Calu3 (cell line): ENCODE measurements at places on chromosomes 2 and 18. TPM values are rescaled to one million over a fixed set of nuclear protein-coding genes. Genes with fewer than 3 reads are reported as not detected.

Gene FAP
- total RNA-seq = 0.61 and 2.1 TPM in 2 replicates

GRCh38 chr2:31163011-31163539, 24.8 kb upstream of the GALNT14 start:
- H3K27me3 ChIP-seq = peaks cover 24% of the 10 kb centered on the region
- H3K4me3 ChIP-seq = no peak overlapping the region
- no peaks in the 10 kb centered on the region for H3K36me3 ChIP-seq
- no peak for DNase-seq

- H3K4me1 ChIP-seq = peaks cover 25% of the 10 kb centered on the region
- no peaks in the 10 kb centered on the region for H3K27me3 ChIP-seq
- H3K27ac ChIP-seq = no peak overlapping the region
- no peaks in the 10 kb centered on the region for H3K36me3 ChIP-seq
- no peak overlapping the region for H3K4me3 ChIP-seq
- no peak for DNase-seq
These were observed 177.8 kb upstream of the EPAS1 start for GRCh38 chr2:46119453-46119852.

GRCh38 chr2:84283506-84283905, 175.6 kb downstream of the SUCLG1 start:
- H3K36me3 ChIP-seq = no peaks in the 10 kb centered on the region
- no peak overlapping the region for H3K4me3 ChIP-seq
- H3K4me1 ChIP-seq = no peaks in the 10 kb centered on the region
- no peak overlapping the region for H3K27ac ChIP-seq

Gene PLCD4
- 0.38 and 0.95 TPM in 2 replicates for total RNA-seq

DNA sequence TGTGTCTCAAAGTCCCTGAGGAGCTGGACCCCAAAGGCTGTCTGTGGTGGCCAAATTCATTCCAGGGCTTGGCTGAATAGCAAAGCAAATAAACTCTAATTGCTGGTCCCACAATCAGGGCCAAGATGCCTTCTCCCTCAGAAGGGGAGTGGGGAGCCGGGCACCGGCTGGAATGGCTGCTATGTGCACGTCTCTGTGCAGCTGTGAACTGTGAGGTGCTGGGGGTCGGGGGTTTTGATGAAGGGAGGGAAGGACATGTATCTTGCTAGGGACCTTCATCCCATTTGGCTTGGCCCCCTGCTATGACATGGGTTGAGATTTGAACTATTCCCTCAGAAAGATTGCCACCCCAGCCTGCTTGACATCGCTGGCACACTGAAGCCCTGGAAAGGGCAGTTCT, 60.4 kb downstream of the CIB4 start:
- H3K4me1 ChIP-seq = no peaks in the 10 kb centered on the region
- H3K27me3 ChIP-seq = peaks cover 43% of the 10 kb centered on the region
- no peak overlapping the region for H3K4me3 ChIP-seq
- no peak overlapping the region for H3K27ac ChIP-seq

- DNase-seq = no peak
- no peak overlapping the region for H3K27ac ChIP-seq
- H3K36me3 ChIP-seq = no peaks in the 10 kb centered on the region
- no peaks in the 10 kb centered on the region for H3K4me1 ChIP-seq
- H3K4me3 ChIP-seq = no peak overlapping the region
These were observed 244.3 kb downstream of the FAM210A start for GRCh38 chr18:13481820-13482617.

DNA sequence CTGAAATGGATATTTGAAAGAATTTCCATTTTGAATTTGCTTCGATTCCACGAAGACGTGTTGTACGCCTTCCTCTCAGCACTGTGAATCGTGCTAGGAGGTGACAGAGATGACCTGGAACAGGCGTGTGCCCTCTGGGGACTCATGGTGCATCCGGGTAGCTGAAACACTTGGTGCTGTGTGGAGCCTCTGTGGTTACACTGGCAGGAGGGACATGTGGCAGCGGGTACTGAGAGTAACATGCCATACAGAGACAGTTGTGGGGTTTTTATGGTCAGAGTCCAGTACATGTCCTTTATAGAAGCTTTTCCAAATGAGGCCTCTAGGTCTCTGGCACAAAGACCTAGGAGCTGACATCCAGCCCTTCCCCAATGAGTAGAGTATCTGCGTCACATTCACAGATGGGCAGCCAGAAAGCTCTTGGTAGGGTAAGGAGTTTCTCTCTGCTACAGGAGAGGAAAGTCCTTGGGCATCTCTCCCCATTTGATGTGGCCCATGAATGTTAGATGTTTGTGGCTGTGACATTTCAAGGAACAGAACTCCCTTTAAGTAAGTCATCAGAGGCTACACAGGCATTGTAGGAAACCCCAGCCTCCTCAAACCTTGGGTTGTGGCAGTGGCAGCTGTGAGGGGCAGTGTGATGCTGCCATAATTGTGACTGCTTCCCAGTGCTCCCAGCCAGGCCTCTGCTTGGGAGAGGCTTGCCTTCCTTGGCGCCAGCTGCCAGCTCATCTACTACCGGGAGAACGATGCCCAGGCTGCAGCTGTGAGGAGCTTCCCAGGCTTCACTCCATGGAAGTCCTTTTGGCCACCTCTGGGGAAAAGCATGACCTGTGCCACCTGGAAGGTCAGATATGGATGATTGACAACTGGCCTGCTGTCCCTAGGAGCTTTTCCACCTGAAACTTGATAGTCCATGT, 80.6 kb downstream of the ACOXL start:
- no peak overlapping the region for H3K27ac ChIP-seq
- peaks cover 55% of the 10 kb centered on the region for H3K27me3 ChIP-seq
- peaks cover 8% of the 10 kb centered on the region for H3K4me1 ChIP-seq
- no peaks in the 10 kb centered on the region for H3K36me3 ChIP-seq
- DNase-seq = no peak

DNA sequence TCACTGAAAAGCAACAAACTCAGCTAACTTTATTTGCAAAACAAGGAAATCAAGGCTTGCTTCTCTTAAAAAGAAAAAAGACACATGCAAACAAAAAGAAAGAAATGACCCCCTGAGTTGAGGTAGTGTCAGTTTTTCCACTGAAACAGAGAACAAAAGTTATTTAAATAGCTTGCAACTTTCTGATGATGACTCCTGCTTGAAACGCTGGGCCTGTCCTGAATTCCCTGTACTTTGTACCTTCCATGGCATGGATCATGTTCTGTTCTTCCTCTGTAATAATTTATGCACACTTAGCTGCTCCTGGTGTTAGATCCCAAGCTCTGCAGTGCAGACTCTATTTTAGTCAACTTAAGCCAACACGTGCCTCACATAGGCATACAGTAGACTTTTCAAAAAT, 84.0 kb downstream of the SKA1 start:
- H3K27ac ChIP-seq = no peak overlapping the region
- H3K27me3 ChIP-seq = peaks cover 63% of the 10 kb centered on the region
- H3K36me3 ChIP-seq = no peaks in the 10 kb centered on the region
- H3K4me3 ChIP-seq = no peak overlapping the region
- no peaks in the 10 kb centered on the region for H3K4me1 ChIP-seq
- no peak for DNase-seq

DNA sequence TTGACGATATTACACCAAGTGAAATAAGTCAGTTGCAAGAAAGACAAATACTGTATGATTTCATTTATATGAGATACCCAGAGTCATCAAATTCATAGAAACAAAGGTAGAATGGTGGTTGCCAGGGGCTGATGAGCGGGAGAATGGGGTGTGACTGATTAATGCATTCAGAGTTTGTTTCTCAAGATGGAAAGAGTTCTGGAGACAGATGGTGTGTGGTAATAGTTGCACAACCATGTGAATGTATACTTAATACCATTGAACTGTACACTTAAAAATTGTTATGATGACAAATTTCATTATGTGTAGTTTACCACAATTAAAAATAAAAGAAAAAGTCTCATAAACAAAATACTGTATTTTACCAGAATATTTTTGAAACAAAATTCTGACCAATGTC, 117.3 kb downstream of the PIGN start:
- no peak for DNase-seq
- no peaks in the 10 kb centered on the region for H3K4me1 ChIP-seq
- no peak overlapping the region for H3K27ac ChIP-seq

DNA sequence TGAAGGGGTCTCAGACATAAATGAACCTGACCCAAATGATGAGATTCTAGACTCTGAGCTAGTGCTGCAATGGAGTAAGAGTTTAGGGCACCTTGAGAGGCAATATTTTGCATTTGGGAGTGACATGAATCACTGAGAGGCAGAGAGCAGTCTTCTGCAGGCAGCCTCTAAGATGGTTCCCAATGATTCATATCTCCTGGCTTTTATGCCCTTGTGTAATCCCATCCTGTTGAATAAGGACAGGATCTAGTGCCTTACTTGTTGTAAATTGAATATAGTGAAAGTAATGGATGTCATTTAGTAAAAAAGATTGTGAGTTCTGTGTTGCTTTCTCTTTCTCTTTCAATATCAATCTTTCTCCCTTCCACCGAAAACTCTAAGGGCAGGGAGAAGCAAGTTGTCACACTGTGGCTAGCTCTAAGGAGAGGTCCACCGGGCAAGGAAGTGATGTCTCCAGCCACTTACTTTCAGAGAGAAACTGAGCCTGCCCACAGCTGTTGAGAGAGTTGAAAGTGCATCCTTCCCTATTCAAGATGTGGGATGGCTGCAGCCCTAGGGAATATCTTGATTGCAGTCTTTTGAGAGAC, 144.7 kb downstream of the TRIB2 start:
- no peaks in the 10 kb centered on the region for H3K36me3 ChIP-seq
- no peak overlapping the region for H3K4me3 ChIP-seq
- no peak overlapping the region for H3K27ac ChIP-seq
- H3K27me3 ChIP-seq = no peaks in the 10 kb centered on the region
- DNase-seq = no peak

GRCh38 chr2:160246356-160246755, 46.3 kb upstream of the ITGB6 start:
- H3K4me3 ChIP-seq = no peak overlapping the region
- H3K36me3 ChIP-seq = peaks cover 15% of the 10 kb centered on the region
- H3K27ac ChIP-seq = peak overlapping the region; percentile 91
- H3K4me1 ChIP-seq = peaks cover 73% of the 10 kb centered on the region
- DNase-seq = no peak

GRCh38 chr18:24678626-24679025, 218.2 kb downstream of the HRH4 start:
- H3K4me1 ChIP-seq = no peaks in the 10 kb centered on the region
- no peak overlapping the region for H3K4me3 ChIP-seq
- no peak overlapping the region for H3K27ac ChIP-seq
- H3K27me3 ChIP-seq = peaks cover 96% of the 10 kb centered on the region

Gene CEP68
- 9.6 and 10.0 TPM in 2 replicates for total RNA-seq

Gene PAPOLG
- total RNA-seq = 14.4 and 14.7 TPM in 2 replicates

GRCh38 chr18:58230438-58231179, 186.6 kb downstream of the NEDD4L start:
- peak overlapping the region; percentile 91 for H3K27ac ChIP-seq
- DNase-seq = peak; percentile 66
- peaks cover 96% of the 10 kb centered on the region for H3K4me1 ChIP-seq
- H3K36me3 ChIP-seq = peaks cover 63% of the 10 kb centered on the region

DNA sequence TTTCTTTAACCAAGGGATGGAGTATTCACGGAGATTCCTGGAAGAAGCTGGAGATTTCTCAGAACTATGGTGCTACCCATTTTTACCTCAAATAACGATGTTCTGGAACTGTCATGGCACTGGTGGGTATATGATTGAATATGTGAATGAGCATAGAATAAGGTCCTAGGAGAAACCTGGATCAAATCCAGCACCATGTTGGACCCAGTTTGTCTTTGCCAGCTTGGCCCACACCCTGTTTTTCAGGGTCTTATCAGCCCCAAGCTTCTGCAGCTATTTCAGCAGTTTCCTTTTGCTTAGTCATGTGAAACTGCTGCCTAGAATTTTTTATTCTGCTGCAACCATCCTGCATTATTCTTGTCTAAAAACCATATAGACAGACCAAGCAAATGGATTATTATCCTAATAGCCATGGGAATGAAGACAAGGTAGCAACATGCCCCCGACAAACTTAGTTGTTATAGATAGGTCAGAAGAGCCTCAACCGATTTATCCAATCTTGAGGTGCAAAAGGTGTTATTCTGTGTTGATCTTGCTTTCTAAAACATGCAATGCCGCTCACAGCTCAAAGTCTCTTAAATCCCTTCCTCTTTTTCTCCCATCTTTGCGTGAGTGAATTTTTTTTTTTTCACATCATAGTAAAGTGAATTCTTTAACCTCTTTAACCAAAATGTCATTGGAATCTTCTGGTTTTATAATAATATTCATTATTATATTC, 133.6 kb downstream of the PRPF40A start:
- no peak overlapping the region for H3K27ac ChIP-seq
- no peak for DNase-seq
- no peaks in the 10 kb centered on the region for H3K27me3 ChIP-seq
- H3K4me3 ChIP-seq = no peak overlapping the region
- H3K4me1 ChIP-seq = peaks cover 10% of the 10 kb centered on the region
- no peaks in the 10 kb centered on the region for H3K36me3 ChIP-seq

DNA sequence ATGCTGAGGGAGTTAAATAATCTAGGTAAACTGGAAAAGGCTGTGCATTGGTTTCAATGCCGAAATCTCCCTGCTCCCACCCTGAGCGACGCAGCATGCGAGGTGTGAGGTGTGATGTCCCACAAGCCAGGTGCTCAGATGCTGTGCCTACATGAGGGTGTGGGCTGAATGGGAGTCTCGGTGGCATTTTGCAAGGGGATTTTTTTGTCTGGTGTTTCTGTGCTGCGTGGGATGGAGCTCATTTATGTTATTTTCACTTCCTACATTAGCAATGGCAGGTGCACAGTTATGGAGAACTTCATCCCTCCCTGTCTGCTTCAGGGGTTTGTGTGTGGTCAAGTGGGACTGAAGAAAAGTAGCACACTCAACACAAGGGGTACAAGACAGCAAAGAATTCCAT, 110.2 kb upstream of the CCDC68 start:
- no peak for DNase-seq
- H3K4me3 ChIP-seq = no peak overlapping the region
- H3K27ac ChIP-seq = no peak overlapping the region
- H3K36me3 ChIP-seq = no peaks in the 10 kb centered on the region
- no peaks in the 10 kb centered on the region for H3K27me3 ChIP-seq
- peaks cover 11% of the 10 kb centered on the region for H3K4me1 ChIP-seq

Gene SCN3A
- total RNA-seq = 0.09 and 1.3 TPM in 2 replicates

GRCh38 chr2:127228102-127228501, 8.0 kb upstream of the CYP27C1 start:
- no peak for DNase-seq
- H3K4me1 ChIP-seq = peaks cover 36% of the 10 kb centered on the region
- H3K27ac ChIP-seq = no peak overlapping the region
- H3K36me3 ChIP-seq = no peaks in the 10 kb centered on the region

- peaks cover 38% of the 10 kb centered on the region for H3K27me3 ChIP-seq
- DNase-seq = no peak
- H3K36me3 ChIP-seq = no peaks in the 10 kb centered on the region
- no peaks in the 10 kb centered on the region for H3K4me1 ChIP-seq
These were observed 104.5 kb upstream of the KLHL14 start for GRCh38 chr18:32877371-32877770.

- DNase-seq = no peak
- H3K27me3 ChIP-seq = no peaks in the 10 kb centered on the region
- H3K4me3 ChIP-seq = no peak overlapping the region
- H3K4me1 ChIP-seq = no peaks in the 10 kb centered on the region
These were observed 92.9 kb upstream of the WDR75 start for GRCh38 chr2:189348369-189348768.

DNA sequence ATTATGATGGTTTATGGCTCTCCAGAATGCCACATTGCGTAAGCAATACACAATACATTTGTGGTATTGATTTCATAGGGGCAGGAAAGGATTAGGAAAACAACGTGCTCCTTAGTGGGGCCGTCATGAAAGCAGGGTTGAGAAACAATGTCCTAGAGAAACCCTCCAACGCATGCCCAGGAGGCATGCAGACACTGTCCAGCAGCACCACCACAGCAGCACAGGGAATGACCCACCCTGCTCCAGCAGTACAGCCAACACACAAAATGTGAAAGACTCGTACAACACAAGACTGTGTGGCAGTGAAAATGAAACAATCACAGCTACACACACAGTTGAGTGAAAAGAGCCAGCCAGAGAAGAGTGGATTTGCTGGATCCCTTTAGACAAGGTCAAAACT, 66.3 kb downstream of the FAM168B start:
- no peak overlapping the region for H3K4me3 ChIP-seq
- no peak overlapping the region for H3K27ac ChIP-seq
- DNase-seq = no peak
- H3K36me3 ChIP-seq = no peaks in the 10 kb centered on the region

Gene KCNK3
- total RNA-seq = not detected in 2 replicates
